ENCODE measurements at places on chromosomes 1 and 21.

DNA sequence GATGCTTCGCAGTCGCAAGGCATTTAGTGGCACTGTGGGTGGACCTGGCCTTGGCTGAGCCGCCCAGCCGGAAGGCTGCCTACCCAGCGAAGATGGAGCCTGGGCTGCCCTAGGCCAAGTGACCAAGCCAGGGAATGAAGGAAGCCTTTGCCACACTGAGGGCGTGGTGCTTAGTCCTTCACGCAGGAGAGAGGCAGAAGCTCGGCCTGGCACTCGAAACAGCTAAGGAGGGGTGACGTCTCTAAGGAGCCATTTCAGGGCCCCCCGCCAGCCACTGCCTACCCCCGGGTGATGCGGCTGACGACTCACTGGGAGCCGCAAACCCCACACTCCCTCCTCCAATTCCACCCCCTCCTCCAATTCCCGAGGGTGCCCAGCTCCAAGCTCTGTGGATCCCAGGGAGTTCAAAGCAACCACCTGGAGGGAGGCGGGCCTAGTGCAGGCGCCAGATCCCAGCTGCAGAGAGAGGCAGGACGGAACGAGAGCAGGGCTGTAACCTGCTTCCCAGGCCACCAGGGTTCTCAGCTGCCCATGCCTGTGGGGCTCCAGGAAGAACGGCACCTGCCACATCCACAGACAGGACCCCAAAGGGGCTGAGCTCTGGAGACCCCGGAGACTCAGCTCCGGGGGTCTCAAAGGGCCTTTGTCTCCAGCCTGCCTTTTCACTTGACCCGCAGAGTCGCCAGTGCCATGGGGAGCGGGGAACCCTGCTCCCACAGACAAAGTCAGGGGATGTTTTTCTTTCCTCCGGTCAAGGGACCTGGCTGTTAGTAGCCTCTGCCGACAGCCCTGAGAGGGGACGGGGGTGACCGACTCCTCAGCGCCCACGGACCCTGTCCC lies 75.8 kb downstream of the ARHGEF16 start:
- no peak for DNase-seq

DNA sequence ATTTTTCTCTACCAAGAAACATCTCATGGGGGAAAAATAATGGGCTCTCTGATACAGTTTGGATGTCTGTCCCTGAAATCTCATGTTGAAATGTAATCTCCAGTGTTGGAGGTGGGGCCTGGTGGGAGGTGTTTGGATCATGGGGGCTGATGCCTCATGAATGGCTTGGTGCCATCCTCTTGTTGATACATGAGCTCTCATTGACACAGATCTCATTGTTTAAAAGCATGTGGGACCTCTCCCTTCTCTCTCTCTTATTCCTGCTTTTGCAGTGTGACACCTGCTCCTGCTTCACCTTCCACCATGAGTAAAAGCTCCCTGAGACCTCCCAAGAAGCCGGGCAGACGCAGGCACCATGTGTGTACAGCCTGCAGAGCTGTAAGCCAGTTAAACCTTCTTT lies 332.5 kb upstream of the NRIP1 start:
- no peak for DNase-seq

DNA sequence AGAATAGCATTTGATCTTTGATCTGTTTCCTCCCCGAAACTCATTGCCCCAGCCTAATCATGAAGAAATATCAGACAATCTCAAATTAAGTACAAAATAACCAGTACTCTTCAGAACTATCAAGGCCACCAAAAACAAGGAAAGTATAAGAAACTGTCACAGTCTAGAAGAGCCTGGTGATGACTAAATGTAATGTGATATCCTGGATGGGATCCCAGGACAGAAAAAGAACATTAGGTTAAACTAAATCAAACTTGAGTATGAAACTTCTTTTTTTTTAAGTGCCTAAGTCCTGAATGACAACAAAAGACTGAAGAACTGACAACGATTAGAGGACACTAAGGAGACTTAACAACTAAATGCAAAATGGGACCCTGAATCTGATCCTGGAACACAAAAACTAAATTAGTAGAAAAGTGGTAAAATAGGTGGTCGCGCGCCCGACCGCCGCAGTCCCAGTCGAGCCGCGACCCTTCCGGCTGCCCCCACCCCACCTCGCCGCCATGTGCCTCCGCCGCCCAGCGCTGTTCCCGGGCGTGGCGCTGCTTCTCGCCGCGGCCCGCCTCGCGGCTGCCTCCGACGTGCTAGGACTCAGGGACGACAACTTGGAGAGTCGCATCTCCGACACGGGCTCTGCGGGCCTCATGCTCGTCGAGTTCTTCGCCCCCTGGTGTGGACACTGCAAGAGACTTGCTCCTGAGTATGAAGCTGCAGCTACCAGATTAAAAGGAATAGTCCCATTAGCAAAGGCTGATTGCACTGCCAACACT lies 5.5 kb upstream of the PRKAB2 start:
- DNase-seq: no peak

DNA sequence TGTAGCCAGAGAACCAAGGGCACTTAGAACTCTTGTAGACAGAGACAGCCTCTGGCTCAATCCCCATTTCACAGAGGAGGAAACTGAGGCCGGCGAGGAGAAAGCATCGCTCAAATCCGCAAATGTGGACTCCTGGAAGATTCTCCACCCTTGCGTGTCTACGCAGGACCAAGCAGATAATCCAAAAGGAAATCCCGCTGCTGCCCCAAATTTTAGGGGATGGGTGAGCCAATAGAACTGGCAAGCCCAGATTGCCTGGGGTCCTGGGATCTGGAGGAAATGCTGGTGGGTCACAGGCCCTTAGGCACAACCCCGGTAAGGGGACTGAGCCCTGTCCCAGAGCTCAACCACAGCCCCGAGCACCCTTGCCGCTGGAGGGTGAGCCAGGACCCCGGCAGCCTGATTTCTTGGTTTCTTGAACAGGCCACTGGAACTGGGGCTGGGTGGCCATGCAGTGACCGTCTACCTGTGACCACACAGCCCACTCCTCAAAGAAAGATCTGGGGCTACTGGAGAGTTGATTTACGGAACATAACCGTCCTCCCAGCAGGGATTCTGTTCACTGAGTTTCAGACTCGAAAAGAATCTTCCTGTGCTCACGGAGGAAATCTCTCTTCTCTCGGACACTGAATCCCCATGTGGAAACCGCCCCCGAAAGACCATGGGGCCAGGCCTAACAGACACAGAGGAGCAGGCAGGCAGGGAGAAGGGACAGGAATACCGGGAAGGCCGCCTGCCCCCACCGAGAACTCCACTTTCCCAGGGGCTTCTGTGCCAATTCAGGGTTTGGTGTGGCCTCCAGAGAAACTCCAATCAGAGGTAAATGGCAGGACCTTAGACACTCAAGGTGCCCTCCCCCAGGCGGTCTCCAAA lies 238.4 kb downstream of the NPHP4 start:
- no peak for DNase-seq

DNA sequence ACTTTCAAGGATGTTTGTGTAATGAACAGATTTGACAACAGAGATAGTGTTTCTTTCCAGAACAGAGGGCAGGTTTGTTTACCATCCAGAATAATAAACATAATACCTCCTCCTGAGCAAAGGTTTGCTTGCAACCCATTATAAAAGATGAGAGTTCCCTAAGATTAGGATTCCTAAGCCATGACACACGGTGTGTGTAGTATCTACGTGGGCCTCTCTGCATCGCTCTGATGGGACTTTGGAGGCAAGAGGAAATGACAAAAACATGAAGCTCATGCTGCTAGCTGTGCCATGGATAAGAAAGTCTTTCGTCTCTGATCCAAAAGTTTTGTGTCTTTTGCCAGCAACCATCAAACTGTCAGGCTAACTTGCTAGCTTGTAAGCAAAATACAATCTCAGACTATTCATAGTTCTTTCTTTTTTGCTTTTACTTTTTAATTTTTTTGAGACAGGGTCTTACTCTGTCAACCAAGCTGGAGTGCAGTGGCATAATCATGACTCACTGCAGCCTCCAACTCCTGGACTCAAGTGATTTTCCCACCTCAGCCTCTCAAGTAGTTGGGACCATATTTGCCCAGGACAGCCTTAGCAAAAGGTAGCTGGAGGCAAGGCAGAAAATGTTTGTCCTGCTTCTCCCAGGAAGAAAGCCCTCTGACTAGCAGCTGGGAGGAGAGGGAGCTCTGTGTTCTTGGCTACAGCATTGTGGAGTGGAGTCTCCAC lies 81.1 kb downstream of the LHX4 start:
- no peak for DNase-seq

DNA sequence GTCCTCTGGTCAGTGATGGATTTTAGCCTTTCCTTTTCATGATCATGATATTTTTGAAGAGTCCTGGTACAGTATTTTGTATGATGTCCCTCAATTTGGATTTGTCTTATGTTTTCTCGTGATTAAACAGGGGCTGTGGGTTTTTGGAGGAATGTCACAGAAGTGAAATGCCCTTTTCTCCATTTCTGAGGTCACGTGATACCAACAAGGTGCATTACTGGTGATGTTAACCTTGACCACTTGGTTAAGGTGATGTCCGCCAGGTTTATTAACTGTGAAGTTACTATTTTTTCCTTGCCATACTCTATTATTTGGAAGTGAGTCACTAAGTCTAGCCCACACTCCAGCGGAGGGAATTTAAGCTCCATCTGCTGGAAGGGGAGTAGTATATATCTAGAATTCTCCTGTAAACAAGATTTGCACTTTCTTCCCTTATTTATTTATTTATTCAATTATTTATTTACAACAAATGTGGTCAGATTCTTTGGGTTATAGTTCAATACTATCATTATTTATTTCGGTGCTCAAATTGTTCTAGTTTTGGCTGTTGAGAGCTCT lies 123.4 kb downstream of the HIVEP3 start:
- no peak for DNase-seq
